ENCODE measurements at places on chromosomes 4 and X.

GRCh38 chrX:118221270-118221669 lies 104.7 kb upstream of the KLHL13 start:
- H3K27me3 ChIP-seq = no peaks in the 10 kb centered on the region
- H3K36me3 ChIP-seq = no peaks in the 10 kb centered on the region
- H3K27ac ChIP-seq = no peak overlapping the region
- no peak overlapping the region for H3K4me3 ChIP-seq
- no peaks in the 10 kb centered on the region for H3K4me1 ChIP-seq
- no peak for DNase-seq

DNA sequence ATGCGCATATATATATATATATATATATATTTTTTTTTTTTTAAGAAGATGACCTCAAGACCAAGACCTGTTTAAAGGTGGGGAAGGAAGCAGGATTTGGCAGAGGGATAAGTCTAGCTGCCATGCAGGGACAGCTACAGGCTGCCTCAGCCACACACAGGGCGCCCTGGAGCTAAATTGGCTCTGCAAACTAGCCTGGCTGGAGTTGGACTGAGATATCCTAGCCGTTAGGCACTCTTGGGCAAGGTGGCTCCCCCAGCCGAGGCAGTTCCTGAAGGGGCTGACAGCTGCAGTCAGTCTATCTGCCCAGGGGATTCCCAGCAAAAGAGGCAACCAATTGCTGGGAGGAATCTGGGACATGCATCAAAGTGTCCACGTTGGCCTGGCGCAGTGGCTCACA lies 21.9 kb downstream of the TRIML1 start:
- no peak for DNase-seq
- H3K27me3 ChIP-seq = no peaks in the 10 kb centered on the region
- H3K4me1 ChIP-seq = no peaks in the 10 kb centered on the region
- peaks cover 2% of the 10 kb centered on the region for H3K36me3 ChIP-seq

DNA sequence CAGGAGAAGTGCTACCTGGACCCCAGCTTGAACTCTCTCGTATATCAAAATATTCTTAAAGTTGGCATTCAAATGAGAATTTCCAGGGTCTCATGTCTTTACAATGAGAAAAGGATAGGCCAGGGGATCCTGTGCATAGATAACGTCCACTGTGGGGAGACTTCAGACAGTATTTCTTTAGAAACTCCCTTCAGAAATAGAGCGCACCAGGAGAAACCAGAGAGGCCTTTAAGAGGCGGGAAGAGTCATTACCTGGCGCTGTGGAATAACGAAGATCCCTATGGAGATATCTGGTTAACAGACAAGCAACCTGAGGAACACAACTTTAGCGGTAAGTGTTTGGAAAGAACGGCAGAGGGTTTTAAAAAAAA lies 600 bp downstream of the RADX start:
- peak overlapping the region; percentile 98 for H3K27ac ChIP-seq
- peaks cover 15% of the 10 kb centered on the region for H3K4me1 ChIP-seq
- peaks cover 9% of the 10 kb centered on the region for H3K36me3 ChIP-seq
- peak; percentile 0 for DNase-seq
- peak overlapping the region; percentile 92 for H3K4me3 ChIP-seq

GRCh38 chr4:152965611-152966010 lies 29.5 kb downstream of the FHDC1 start:
- no peaks in the 10 kb centered on the region for H3K4me1 ChIP-seq
- H3K4me3 ChIP-seq = no peak overlapping the region
- H3K27ac ChIP-seq = no peak overlapping the region
- H3K27me3 ChIP-seq = no peaks in the 10 kb centered on the region

- no peak overlapping the region for H3K27ac ChIP-seq
- no peak overlapping the region for H3K4me3 ChIP-seq
- H3K4me1 ChIP-seq = no peaks in the 10 kb centered on the region
- no peak for DNase-seq
Observed at GRCh38 chr4:159010100-159010499, 92.8 kb upstream of the RAPGEF2 start.

Measured in effector memory CD8-positive, alpha-beta T cell (primary cell).